ENCODE measurements at places on chromosomes 13 and 19. TPM values are rescaled to one million over a fixed set of nuclear protein-coding genes. Genes with fewer than 3 reads are reported as not detected.

GRCh38 chr13:31769575-31769974, 30.2 kb downstream of the RXFP2 start:
- no peak overlapping the region for H3K27ac ChIP-seq
- no peaks in the 10 kb centered on the region for H3K27me3 ChIP-seq
- DNase-seq, result no peak
- no peaks in the 10 kb centered on the region for H3K4me1 ChIP-seq

DLL3 gene
- total RNA-seq, result not detected

- H3K36me3 ChIP-seq, result no peaks in the 10 kb centered on the region
- peak; percentile 40 for DNase-seq
- H3K4me1 ChIP-seq, result peaks cover 7% of the 10 kb centered on the region
- H3K27me3 ChIP-seq, result no peaks in the 10 kb centered on the region
- no peak overlapping the region for H3K4me3 ChIP-seq
- no peak overlapping the region for H3K27ac ChIP-seq
These were observed 329.3 kb downstream of the SPRY2 start for GRCh38 chr13:80011448-80012212.

PVR gene
- 54.6 TPM for total RNA-seq

GRCh38 chr13:44865722-44866410, 123.4 kb downstream of the NUFIP1 start:
- no peaks in the 10 kb centered on the region for H3K4me1 ChIP-seq
- H3K27me3 ChIP-seq, result no peaks in the 10 kb centered on the region
- H3K4me3 ChIP-seq, result no peak overlapping the region
- no peak overlapping the region for H3K27ac ChIP-seq

- no peak overlapping the region for H3K4me3 ChIP-seq
- DNase-seq, result no peak
- H3K27ac ChIP-seq, result no peak overlapping the region
These were observed 598.1 kb downstream of the DCT start for GRCh38 chr13:93881411-93881810.

DNA sequence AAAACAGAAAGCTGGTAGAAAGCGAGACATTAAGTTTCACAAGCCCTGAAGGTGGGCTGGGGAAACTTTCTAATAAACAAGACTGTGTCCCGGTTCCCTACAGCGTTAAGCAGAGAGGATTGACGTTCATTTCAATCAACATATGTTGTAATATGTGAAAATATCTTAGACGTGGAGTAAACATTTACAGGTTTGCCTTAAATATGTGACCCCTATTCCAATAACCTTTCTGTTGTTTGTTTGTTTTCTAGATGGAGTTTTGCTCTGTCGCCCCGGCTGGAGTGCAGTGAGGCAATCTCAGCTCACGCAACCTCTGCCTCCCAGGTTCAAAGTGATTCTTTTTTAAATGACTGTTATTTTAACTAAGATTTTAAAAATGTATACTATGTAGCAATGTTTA, 526.2 kb downstream of the SUCLA2 start:
- H3K27ac ChIP-seq, result no peak overlapping the region
- no peak overlapping the region for H3K4me3 ChIP-seq

- no peaks in the 10 kb centered on the region for H3K27me3 ChIP-seq
- H3K27ac ChIP-seq, result no peak overlapping the region
- no peak overlapping the region for H3K4me3 ChIP-seq
- H3K36me3 ChIP-seq, result no peaks in the 10 kb centered on the region
- no peak for DNase-seq
These were observed 94.3 kb downstream of the ERCC5 start for GRCh38 chr13:102940143-102940542.

GRCh38 chr13:45368571-45368970, 27.6 kb upstream of the TPT1 start:
- DNase-seq, result no peak
- H3K4me1 ChIP-seq, result no peaks in the 10 kb centered on the region
- no peak overlapping the region for H3K27ac ChIP-seq
- no peaks in the 10 kb centered on the region for H3K36me3 ChIP-seq

DNA sequence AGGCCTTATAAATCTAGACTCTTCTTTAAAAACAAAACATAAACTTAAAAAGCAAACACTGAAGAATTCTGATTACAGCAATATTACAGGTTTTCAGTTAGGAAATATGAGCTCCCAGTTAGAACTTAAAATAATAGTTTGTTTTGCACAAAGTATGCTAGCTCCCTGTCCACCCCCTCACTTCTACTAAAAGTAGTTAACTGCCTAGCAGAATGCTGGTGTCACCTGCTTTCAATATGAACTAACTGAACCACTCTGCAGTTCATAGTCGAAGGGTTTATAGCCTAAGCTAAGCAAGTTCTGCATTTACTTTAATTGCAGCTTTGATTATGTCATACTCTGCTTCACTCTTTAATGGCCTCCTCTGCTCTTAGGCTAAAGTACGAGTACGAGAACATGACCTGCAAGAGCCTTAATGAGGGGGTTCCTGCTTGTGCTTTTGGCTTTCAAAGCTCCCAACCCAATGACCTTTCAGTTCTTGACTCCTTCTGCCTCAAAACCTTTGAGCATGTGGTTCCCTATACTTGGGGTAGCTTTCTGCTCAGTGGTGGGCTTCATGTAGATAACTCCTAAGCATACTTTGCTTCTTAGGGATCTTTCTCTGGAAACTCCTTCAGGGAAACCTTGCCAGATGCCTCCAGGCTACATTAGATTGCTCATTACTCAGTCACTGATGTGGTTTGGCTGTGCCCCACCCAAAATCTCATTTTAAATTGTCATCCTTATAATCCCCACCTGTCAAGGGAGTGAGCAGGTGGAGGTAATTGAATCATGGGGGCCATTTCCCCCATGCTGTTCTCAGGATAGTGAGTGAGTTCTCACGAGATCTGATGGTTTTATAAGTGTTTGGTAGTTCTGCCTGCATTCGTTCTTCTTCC, 278.9 kb upstream of the ARGLU1 start:
- no peaks in the 10 kb centered on the region for H3K36me3 ChIP-seq
- DNase-seq, result no peak
- H3K4me3 ChIP-seq, result no peak overlapping the region
- H3K27me3 ChIP-seq, result no peaks in the 10 kb centered on the region

DNA sequence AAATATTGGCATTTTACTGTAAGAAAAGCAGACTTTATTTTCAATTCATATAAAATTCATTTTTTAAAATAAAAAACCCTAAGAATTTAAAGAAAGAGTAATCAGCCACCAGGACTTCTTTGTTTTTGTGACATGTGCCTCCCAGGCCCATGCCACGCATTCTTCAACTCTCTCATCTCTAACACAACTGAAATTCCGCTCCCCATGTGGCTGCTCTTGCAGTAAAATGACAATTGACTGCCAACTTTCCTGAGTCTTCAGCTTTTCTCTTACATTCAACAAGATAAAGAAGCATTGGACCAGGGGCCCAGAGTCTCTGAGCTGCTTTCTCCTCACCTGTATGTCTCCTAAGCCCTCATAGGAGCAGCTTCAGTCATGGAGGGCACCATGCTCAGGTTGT, 372.1 kb downstream of the UQCRFS1 start:
- H3K27me3 ChIP-seq, result no peaks in the 10 kb centered on the region
- no peaks in the 10 kb centered on the region for H3K36me3 ChIP-seq

RGCC gene
- 5.6 TPM for total RNA-seq

CHAMP1 gene
- total RNA-seq, result 13.1 TPM

GRCh38 chr13:36131222-36131930, at the start of gene DCLK1:
DCLK1 (minus strand) TSS chr13:36131382.
- no peaks in the 10 kb centered on the region for H3K36me3 ChIP-seq
- no peaks in the 10 kb centered on the region for H3K4me1 ChIP-seq
- H3K27me3 ChIP-seq, result peaks cover 8% of the 10 kb centered on the region

GRCh38 chr19:21264416-21264815, 64.8 kb downstream of the ZNF708 start:
- no peaks in the 10 kb centered on the region for H3K4me1 ChIP-seq
- no peaks in the 10 kb centered on the region for H3K27me3 ChIP-seq
- H3K4me3 ChIP-seq, result no peak overlapping the region
- no peak for DNase-seq
- no peaks in the 10 kb centered on the region for H3K36me3 ChIP-seq
- no peak overlapping the region for H3K27ac ChIP-seq

GRCh38 chr19:38928391-38929001, 2.1 kb downstream of the SARS2 start:
- no peaks in the 10 kb centered on the region for H3K36me3 ChIP-seq
- no peak overlapping the region for H3K4me3 ChIP-seq
- H3K4me1 ChIP-seq, result peaks cover 12% of the 10 kb centered on the region
- no peak overlapping the region for H3K27ac ChIP-seq

DNA sequence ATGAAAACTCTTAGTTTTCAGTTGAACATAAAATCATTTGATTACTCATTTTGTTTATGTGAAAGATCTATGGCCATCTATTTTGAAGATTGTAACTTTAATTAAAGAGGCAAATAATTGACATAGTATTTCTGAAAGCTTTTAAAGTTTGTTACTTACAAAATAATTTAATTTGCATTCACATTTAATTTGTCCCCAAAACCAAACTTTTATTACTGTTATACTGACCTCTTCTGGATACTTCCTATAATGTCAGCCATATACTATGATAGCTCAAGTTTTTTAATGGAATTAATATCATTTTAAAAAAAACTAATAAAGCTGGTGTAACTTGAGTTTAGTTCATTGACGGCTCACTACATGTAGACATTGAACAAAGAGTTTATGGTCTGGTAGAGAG, 4.9 kb upstream of the SGCG start:
- no peak overlapping the region for H3K4me3 ChIP-seq
- H3K27me3 ChIP-seq, result no peaks in the 10 kb centered on the region

- no peak overlapping the region for H3K27ac ChIP-seq
- H3K36me3 ChIP-seq, result no peaks in the 10 kb centered on the region
- no peak for DNase-seq
- no peaks in the 10 kb centered on the region for H3K4me1 ChIP-seq
These were observed 634.0 kb downstream of the UQCRFS1 start for GRCh38 chr19:28578786-28579505.

- H3K4me3 ChIP-seq, result no peak overlapping the region
- DNase-seq, result no peak
- H3K27me3 ChIP-seq, result no peaks in the 10 kb centered on the region
These were observed 34.0 kb downstream of the SERPINE3 start for GRCh38 chr13:51373451-51373850.

- DNase-seq, result no peak
These were observed 3.7 kb downstream of the RUBCNL start for GRCh38 chr13:46383383-46383782.

- no peak overlapping the region for H3K27ac ChIP-seq
- H3K4me3 ChIP-seq, result no peak overlapping the region
- H3K27me3 ChIP-seq, result no peaks in the 10 kb centered on the region
- DNase-seq, result no peak
- no peaks in the 10 kb centered on the region for H3K4me1 ChIP-seq
These were observed 11.3 kb downstream of the GTPBP3 start for GRCh38 chr19:17348700-17349099.

MYPOP gene
- total RNA-seq, result 9.0 TPM

DNA sequence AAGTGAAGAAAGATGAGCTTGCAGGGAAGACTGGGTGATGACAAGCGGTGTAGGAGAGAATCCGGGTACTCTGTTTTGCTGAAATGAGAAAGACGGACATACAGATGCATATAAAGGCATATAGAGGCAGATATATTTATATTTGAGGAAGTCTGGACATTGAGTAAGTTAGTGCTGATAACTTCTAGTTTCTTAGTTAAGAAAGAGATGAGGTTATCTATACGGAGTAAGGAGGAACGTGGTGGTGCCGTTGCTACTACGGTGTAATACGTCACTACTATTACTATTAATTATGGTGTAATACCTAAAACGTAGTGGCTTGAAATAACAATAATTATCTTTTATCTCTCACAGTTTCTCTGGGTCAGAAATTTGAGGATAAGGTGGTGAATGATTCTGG, 9.8 kb upstream of the CPB2 start:
- no peak overlapping the region for H3K27ac ChIP-seq
- DNase-seq, result no peak
- H3K27me3 ChIP-seq, result no peaks in the 10 kb centered on the region
- H3K4me3 ChIP-seq, result no peak overlapping the region

DNA sequence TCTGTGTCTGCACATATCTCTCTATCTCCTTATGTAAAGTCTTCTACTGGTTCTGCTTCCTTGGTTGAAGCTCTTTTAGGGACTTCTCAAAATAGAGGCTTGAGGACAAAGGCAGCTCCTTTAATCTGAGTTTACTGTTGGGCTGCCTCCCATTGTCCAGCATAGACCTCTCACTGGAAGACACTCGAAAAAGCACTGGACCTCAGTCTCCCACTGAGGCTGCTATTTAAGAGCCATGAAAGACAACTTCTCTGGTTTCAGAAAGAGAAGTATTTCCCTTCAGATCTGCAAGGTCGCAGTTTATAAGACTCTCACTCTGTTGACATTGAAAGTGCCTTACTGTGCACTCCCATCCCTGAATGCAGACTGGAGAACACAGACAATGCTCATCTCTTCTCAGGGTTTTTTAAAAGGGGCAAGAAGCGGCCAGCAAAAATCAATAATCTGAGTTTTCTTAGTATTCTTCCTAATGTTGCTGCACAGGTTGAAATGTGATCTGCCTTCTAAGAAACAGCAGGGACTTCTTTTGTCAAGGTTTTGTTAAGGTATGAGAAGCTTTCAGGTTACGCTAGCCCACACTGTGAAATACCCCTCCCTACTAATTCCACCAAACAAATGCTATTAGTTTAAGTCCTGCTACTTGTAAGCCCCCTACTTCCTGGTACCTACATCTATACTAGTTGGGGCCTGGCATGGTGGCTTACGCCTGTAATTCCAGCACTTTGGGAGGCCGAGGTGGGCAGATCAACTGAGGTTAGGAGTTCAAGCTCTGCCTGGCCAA, 450.0 kb upstream of the SLC10A2 start:
- no peaks in the 10 kb centered on the region for H3K4me1 ChIP-seq
- H3K36me3 ChIP-seq, result no peaks in the 10 kb centered on the region
- no peak for DNase-seq
- no peak overlapping the region for H3K27ac ChIP-seq

WTIP gene
- 2.1 TPM for total RNA-seq

DNA sequence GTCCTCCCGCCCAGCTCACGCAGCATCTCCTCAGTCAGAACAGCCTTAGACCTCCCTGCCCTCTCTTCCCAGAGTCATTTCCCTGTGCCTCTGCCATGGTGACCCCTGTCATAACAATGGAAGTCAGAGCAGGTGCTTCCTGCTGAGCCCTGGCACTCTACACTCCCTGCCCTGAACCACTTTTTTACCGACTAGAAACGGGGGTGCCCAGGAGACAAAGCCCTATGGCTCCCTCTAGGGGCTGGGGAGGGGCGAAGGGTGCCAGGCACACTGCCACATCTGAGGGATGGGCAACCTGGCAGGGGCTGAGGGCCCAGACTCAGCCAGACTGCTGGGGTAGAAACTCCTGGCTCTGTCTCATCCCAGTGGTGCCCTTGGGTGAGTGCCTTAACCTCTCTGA, 16.4 kb downstream of the ZNF574 start:
- peak; percentile 63 for DNase-seq
- H3K4me1 ChIP-seq, result peaks cover 8% of the 10 kb centered on the region
- H3K27me3 ChIP-seq, result no peaks in the 10 kb centered on the region

GRCh38 chr19:34310494-34310981, 54.5 kb upstream of the GPI start:
- H3K27me3 ChIP-seq, result no peaks in the 10 kb centered on the region
- peak; percentile 68 for DNase-seq
- peak overlapping the region; percentile 74 for H3K27ac ChIP-seq
